ENCODE measurements at places on chromosomes 16 and 17. TPM values are rescaled to one million over a fixed set of nuclear protein-coding genes. Genes with fewer than 3 reads are reported as not detected.
A peak's percentile ranks its signal among the peaks of the same experiment; 100 is the strongest.

Gene KRTAP3-2
- not detected for total RNA-seq

Gene KRT15
- not detected for total RNA-seq

DNA sequence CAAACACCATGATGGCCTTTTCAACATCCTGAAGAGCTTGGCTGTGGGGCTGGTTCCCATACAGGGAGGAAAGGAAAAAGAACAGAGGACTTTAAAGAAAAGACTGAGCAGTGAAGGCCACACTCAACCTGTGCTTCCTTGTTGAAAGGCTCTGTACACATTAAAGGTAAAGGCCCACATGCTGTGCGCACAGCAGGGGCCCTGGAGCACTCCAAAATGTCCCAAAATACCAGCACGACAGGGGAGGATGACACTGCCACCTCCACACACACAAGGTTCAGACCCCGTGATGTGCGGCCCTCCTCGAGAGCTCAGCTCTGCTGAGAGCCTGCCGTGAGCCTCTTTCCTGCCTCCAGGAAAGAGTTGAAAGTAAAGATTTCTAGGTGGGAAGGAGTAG lies 36.5 kb downstream of the FANCA start:
- no peak for DNase-seq
- no peaks in the 10 kb centered on the region for H3K4me1 ChIP-seq
- H3K36me3 ChIP-seq, result no peaks in the 10 kb centered on the region

DNA sequence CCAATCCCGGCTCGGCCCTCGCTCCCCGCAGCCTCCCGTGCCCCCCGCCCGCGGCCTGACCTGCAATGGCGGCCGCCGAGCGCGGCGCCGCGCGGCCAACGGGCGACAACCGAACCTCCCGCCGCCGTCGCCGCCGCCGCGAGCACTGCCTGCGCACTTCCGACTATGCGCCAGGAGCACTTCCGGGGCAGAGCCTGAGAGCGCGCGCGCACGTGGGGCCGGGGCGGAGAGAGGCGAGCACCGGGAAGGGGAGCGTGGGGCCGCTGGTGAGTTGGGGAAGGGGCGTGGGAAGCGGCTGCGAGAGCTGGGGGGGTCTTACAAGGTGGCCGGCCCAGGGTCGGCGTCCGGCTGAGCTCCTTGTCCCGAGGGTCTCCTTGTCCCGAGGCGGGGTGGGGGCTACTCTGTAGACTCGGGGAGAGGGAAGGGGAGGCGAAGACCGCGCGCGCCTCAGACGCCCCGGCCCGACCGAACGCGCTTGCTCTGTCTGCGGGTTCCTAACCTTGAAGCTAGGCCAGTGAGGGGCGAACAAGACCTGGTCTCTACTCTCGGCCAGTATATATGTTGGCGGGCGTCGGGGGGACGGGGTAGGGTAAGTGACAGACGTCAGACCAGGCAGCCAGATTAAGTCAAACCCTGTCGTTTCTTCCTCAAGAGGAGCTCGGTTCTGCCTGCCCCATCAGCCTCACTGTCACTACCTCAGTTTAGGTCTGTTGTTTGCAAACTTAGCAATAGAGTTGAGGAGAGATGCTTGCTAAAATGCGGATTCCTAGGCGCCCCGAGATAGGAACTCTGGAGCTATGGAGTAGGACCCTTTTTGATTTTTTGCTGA lies at the start of the genes CHTF8 and UTP4:
Gene CHTF8, minus strand, starts transcription at position 165 of the 829 bp plus-strand sequence. CDS start 11,130 bp downstream, outside the sequence.
Gene UTP4, plus strand, starts transcription at position 226 of the 829 bp plus-strand sequence. CDS start 811 bp downstream, outside the sequence.
- H3K4me3 ChIP-seq, result peak within 1 kb of the TSS; percentile 93
- no peaks in the 10 kb centered on the region for H3K27me3 ChIP-seq
- H3K27ac ChIP-seq, result peak within 1 kb of the TSS; percentile 91
- peaks cover 3% of the 10 kb centered on the region for H3K36me3 ChIP-seq
- peaks cover 16% of the 10 kb centered on the region for H3K4me1 ChIP-seq

DNA sequence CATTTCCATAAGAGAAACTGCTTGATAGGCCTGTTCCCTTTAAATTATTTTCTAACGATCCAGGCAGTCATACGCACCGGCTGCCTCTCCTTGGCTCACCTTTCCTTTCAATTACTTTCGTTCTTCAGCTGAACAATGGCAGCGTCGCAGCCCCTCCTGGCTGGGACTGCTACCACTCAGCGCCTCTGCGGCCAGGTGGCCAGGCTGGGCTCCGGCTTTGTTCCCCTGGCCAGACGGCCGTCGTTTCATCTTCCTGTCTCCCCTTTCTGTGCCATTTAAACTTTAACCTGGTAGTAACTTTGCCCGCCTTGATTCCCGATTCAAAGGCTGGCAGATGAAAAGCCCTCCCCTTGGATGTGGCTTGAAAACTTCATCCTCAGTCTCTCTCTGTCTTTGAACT lies 79.0 kb downstream of the C16orf78 start:
- H3K27me3 ChIP-seq, result no peaks in the 10 kb centered on the region
- H3K27ac ChIP-seq, result peak overlapping the region; percentile 30
- no peaks in the 10 kb centered on the region for H3K36me3 ChIP-seq
- DNase-seq, result peak; percentile 9
- H3K4me3 ChIP-seq, result no peak overlapping the region
- no peaks in the 10 kb centered on the region for H3K4me1 ChIP-seq

GRCh38 chr16:50977138-50977537 lies 173.9 kb downstream of the SALL1 start:
- no peak overlapping the region for H3K27ac ChIP-seq
- no peaks in the 10 kb centered on the region for H3K36me3 ChIP-seq
- H3K4me3 ChIP-seq, result no peak overlapping the region

All from thyroid gland (tissue), 4 donors.